ENCODE measurements at places on chromosomes 3 and 15.

GRCh38 chr15:68277131-68277602 lies 378 bp upstream of the FEM1B start:
- DNase-seq: no peak

DNA sequence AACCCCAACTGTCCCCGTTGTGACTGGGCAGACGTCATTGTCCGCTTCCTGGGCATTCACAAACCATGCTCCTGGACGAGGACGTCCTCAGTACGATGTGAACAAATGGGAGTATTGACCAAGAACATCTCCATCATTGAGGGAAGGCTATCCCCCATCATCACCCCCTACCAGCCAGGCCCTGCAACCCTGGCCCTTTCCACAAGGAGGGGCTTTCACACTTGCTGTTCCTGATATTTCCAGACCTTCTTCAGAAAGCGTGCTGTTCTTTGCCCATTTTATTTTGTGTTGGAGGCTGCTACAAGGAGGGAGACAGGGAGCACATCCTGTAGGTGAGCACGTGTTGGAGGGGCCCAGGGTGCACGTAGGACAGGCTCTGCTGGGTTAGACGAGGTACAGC lies 277.0 kb upstream of the LRRC3B start:
- no peak for DNase-seq

GRCh38 chr15:34708422-34708821 lies 46.4 kb downstream of the GJD2 start:
- no peak for DNase-seq

- DNase-seq: no peak
These were observed 45.0 kb upstream of the GAP43 start for GRCh38 chr3:115578331-115578730.

- no peak for DNase-seq
These were observed 24.8 kb upstream of the TUBGCP5 start for GRCh38 chr15:23064156-23064555.
